Fibroblast of skin of left quadriceps (primary cell): ENCODE measurements at places on chromosomes 7 and 10.

GRCh38 chr10:82440775-82441174 lies 565.8 kb downstream of the NRG3 start:
- DNase-seq = peak; percentile 11

- no peak for DNase-seq
These were observed 148.5 kb downstream of the MAPK8 start for GRCh38 chr10:48455055-48455391.

GRCh38 chr10:71297343-71297742 lies 21.7 kb upstream of the SLC29A3 start:
- no peak for DNase-seq

- no peak for DNase-seq
These were observed 25.9 kb downstream of the RGR start for GRCh38 chr10:84270708-84271107.

DNA sequence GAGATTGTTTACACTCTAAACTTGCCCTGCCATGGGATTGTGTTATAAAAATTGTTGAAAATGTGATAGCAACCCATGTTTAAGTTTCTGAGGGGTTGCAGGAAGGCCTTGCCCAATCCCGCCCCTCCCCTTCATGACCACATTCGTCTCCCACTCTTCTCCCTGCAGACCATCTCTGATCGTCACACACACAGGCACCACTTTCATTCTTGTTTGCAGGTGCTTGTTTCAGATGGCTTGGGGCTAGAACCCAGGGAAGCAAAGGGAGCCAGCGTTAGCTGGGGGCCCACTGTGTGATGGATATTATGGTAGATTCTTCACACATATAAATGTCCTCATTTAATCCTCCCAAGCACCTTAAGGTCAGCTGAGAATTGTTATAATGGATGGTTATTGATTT lies 286.7 kb upstream of the HABP2 start:
- no peak for DNase-seq

DNA sequence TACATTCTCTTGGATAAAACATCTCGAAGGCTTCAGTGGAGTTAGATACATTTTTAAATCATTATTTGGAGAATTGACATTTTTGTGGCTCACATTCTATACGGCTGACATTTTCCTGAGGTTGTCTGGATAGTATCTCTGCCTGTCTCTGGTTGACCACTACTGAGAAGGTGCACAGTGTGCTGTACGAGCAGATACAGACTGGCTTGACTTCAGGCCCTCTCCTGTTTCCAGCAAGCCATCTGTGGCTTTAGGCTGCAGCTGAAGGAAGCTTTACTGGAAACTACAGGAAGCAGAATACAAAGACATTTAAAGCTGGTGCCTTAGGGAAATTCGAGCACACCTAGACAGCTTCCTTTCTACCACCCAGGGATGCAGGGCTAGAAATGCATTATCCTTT lies 39.3 kb upstream of the RSU1 start:
- DNase-seq = no peak

- DNase-seq = no peak
These were observed 1290.3 kb downstream of the XPNPEP1 start for GRCh38 chr10:108633046-108633445.

DNA sequence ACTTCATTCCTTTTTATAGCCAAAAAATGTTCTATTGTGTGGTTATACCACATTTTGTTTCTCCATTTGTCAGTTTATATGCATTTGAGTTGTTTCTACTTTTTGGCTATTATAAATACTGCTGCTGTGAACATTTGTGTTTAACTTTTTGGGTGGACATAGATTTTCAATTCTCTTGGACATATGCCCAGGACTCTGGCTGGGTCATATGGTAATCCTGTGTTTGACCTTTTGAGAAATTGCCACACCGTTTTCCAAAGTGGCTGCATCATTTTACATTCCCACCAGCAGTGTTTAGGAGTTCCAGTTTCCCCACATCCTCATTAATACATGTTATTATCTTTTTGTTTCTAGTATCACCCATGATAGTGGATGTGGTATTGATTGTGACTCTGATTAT lies 39.4 kb downstream of the CSGALNACT2 start:
- DNase-seq = no peak

DNA sequence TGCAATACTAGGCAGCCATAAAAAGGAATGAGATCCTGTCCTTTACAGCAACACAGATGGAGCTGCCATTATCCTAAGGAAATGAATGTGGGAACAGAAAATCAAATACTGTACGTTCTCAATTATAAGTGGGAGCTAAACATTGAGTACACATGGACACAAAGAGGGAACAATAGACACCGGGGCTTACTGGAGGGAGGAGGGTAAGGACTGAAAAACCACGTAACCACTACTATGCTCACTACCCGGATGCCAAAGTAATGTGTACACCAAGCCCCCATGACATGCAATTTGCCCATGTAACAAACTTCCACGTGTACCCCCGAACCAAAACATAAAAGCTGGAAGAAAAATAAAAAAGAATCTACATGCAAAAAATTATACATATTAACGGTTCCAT lies 587.0 kb downstream of the PARD3 start:
- no peak for DNase-seq
